ENCODE measurements at places on chromosomes 7 and 10.

- no peak for DNase-seq
Measured at GRCh38 chr10:28300027-28300426, 2.8 kb downstream of the MPP7 start.

DNA sequence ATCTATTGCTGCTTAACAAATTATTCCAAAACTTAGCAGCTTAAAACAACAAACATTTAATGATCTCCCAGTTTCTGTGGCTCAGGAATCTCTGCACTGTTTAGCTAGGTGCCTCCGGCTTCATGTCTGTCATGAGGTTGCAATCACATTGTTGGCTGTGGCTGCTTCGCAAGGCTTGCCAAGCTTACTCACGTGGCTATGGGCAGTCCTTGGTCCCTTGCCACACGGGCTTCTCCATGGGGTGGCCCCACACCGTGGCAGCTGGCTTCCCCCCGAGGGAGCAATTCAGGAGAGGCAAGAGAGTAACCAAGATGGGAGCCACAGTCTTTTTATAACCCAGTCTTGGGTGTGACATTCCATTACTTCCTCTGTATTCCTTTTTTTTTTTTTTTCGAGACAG, 67.4 kb downstream of the NEURL1 start:
- DNase-seq = no peak

- DNase-seq = no peak
Measured at GRCh38 chr7:118005026-118005425, 131.8 kb upstream of the CTTNBP2 start.

GRCh38 chr7:112439476-112439875, 10.8 kb upstream of the IFRD1 start:
- DNase-seq = no peak

DNA sequence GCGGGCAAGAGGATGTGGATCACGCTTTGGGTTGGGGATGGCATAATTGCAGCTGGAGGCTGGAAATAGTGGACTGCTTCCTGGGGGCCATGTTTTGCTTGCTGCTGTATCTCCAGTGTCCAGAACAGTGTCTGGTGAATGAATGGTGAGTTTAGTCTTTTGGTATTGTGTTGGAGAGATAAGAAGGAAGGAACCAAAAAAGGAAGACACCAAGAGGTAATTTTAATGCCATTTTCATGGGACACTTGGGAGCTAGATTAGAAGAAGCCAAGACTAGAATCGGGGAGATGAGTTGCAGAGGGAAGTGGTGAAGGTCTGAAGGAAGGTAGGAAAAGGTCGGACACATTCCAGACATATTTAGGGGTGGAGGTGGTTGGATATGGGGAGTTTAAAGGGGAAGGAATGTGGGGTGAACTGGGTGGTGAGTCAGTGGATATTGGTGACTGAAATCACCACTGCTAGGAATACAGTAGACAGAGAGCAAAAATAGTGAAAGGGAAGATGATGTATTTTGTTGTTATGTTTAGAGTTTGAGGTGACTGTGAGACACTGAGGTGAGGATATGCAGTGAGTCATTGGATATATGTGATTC, 76.7 kb downstream of the CCNY start:
- DNase-seq = no peak

- DNase-seq = no peak
Measured at GRCh38 chr7:144659211-144659610, 176.6 kb downstream of the TPK1 start.

All from stimulated activated CD4-positive, alpha-beta T cell treated with anti-CD3 and anti-CD28 coated beads, Interleukin-4, amount 100 ng/mL, for 48 hours (primary cell).